ENCODE measurements at places on chromosomes 4 and X.

DNA sequence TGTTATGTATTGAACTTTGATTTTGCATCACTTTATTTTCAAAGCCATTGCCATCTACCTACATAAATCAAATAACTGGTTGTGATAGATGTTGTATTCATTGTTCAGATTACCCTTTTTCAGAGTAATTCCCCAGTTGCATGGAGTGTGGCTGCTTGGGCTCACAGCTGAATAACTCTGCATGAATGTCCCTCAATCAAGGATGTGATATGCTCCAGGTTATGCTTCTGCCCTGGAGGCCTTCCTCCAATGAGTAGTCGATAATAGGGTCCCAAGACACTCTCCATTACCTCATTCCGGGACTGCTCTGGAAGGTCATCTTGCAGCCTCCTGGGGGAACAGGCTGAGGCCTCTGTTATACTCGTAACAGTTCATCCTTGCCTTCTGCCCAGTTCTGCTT lies 251.8 kb downstream of the ADGRL3 start:
- DNase-seq: no peak

DNA sequence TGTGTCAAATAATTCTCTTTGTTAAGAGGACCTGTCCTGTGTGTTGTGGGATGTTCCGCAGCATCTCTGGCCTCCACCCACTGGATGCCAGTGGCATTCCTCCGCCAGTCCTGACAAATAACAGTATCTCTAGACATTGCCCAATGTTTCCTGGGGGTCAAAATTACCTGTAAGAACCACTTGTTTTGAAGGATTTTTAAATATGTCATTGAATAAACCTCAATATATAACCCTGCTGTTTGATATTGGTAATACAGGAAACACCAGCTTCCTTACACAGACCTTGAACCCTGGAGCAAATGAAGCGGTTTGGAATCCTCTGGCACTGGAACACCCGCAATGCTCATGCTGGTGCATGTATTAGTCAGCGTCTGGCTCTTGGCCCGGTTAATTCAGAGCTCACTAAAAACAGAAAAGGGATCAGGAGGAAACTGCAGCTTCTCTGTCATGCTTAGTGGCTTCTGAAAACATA lies 101.3 kb downstream of the TBL1X start:
- DNase-seq: no peak

GRCh38 chr4:137614491-137614890 lies 82.2 kb upstream of the PCDH18 start:
- DNase-seq: no peak

DNA sequence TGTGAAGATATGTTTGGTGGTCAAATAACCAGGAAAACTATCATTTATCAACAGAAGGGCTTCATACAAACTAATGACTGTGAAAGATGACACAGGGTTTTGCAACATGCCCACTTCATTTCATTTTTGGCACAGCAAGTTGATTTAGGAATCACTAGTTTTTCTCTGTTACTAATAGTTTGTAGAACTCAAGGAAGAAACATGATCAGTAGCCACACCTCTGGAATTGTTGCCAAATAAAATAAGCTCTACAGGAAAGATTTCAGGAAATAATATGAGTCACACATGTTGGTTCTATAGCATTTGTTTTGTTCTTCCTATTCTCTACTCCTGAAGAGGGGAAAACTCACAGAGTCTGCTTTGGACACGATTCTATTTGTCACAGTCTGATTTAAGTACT lies 255.4 kb downstream of the TLL1 start:
- no peak for DNase-seq

- no peak for DNase-seq
Observed at GRCh38 chr4:110917835-110918234, 295.0 kb upstream of the PITX2 start.
